ENCODE measurements at places on chromosomes 5 and 9.

DNA sequence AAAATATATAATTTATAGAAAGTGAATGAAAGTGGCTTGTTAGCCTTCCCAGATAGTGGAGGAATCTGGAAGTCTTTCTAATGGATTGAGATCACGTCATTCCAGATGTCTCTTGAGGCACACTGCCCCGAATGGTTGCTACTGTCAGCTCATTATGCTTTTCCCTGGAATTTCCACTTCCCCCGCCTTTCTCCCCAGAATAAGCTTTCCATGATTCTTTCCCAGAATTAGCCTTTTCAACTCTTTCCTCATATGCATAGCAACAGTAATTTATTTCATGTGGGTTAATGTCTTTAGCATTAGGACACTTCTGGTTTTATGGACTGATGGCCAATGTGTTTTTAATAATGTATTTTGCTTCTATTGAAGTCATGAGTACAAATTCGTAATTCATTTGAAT lies 81.5 kb downstream of the PALM2AKAP2 start:
- DNase-seq: no peak

- DNase-seq: no peak
Observed at GRCh38 chr5:11239261-11240015, 478.4 kb upstream of the DAP start.

- DNase-seq: no peak
Observed at GRCh38 chr9:36050476-36050875, 13.8 kb downstream of the RECK start.

DNA sequence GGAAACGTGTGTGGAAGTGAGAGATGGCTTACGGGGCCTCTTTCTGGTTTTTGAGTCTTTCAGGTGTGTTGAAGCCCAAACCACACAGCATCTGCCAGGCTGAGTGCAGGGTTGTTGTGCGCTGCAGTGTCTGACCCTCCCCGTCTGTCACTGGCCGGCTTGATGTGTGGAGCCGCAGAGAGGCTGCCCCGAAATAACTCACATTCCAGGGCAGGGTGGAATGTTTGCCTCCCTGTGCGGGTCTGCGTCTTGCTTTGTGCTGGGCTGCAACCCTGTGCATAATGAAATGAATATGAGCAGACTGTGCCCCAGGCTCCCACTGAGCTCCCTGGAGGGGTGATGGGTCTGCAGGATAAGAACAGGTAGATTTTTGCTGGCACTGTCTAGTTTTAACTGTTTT lies 9.9 kb upstream of the PLEKHG4B start:
- DNase-seq: no peak

DNA sequence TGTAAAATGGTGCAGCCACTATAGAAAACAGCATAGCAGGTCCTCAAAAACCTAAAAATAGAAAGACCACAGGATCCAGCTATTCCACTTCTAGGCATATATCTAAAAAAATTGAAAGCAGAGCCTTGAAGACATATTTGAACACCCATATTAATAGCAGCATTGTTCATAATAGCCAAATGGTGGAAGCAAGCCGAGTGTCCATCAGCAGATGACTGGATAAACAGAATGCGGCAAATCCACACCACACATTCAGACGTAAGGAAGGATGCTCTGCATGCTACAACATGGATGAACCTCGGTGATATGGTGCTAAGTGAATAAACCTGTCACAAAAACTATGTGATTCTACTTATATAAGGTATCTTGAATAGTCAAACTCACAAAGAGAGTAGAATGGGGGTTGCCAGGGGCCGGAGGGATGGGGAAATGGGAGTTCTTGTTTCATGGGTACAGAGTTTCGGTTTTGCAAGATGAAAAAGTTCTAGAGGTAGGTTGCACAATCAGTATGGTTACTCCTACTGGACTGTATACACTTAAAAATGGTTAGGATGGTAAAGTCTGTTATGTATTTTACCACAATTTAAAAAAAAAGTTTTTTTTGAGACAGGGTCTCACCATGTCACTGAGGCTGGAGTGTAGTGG lies 17.1 kb upstream of the HSD17B3 start:
- no peak for DNase-seq

GRCh38 chr9:72623156-72623555 lies 101.7 kb downstream of the TMC1 start:
- no peak for DNase-seq

- no peak for DNase-seq
Observed at GRCh38 chr9:123251324-123251723, 17.1 kb downstream of the STRBP start.

- DNase-seq: no peak
Observed at GRCh38 chr9:77829420-77829819, 181.3 kb upstream of the GNA14 start.

Measured in CD4-positive, alpha-beta T cell (primary cell).